ENCODE measurements at places on chromosomes 13 and 19.

GRCh38 chr19:4962085-4962619 lies 6.8 kb upstream of the KDM4B start:
- DNase-seq, result no peak

DNA sequence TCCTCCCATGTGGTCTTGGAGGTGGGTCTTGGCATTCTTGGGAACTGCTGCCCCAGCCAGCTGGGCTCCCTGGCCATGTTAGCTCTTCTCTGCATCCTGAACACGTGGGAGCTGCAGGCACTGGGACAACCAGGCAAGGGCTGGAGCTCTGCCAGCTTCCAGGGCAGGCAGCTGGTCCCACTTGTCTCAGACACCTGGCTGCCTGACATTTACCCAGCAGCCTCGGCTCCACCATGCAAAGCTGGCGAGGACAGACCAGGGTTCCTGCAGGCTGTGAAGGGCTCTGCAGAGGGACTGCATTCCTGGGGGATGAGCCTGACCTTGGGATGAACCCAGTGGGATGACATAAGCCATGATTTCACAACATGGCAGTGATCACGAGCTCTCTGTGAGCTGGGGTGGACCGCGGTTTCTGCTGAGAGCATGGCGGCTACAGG lies 99.0 kb upstream of the TSHZ3 start:
- DNase-seq, result no peak

DNA sequence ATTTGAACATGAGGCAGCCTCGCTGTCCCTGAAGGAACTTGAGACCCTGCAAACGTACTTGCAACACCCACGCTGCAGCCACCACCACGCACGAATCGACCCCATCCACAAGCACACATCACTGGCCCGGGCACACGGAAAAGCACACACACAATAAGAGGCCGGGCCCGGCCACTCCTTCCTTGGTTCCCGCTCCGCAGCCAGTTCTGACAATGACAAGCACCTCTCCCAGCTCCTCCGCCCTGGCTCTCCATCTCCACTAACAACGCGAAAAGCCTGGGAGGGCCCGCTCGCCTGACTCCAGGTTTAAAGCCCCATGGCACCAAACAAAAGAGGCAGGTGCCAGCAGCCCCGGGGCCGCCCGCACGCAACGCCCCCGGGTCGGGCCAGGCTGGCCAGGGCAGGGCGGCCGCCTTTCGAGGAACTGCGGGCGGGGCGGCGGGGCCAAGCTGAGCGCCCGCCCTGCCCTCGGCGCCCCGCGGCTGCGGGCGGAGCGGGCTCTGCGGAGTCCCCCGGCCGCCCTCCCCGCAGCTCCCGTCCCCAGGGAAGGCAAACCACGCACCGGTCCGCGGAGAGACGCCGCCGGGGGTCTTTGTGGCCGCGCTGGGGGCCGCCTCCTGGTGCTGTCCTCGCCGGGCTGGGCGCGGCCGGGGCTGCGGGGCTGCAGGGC lies 495 bp downstream of the DCLK1 start:
- DNase-seq, result no peak

GRCh38 chr13:45838171-45838745 lies 13.3 kb downstream of the SIAH3 start:
- no peak for DNase-seq

DNA sequence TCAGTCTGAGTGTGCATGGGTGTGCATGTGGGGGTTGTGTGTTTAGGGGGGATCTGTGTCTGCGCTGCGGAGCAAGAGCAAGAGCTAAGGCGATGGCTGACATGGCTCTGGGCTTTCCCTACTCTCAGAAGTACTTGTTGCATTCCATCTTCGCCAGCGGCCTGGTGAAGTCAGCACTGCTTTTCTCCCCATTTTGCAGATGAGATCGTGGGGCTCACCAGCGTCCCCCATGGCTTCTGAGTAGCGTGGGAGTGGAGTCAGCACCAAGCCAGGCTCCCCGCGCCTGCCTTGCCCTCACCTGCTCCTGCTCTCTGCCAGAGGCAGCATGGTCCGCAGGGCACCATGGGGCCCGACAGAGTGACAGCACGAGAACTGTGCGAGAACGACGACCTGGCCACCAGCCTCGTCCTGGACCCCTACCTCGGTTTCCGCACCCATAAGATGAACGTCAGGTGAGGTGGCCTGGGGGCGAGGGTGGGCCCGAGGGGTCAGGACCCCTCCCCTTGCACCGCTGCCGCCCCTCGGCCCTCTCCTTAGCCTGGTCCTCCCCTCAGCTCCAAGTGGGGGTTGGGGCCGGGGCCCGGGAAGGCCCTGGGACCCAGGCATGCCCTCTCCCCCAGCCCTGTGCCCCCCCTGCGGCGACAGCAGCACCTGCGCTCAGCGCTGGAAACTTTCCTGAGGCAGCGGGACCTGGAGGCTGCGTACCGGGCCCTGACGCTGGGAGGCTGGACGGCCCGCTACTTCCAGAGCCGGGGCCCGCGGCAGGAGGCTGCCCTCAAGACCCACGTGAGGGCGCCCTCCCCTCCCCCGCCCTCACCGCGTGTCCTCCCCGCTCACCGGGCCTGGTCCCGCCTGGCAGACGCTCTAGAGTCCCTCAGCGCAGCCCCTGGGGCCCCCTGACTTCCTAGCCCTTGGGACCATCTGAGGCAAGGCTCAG lies 2.2 kb downstream of the KMT5C start:
- no peak for DNase-seq

- no peak for DNase-seq
These were observed 481.9 kb downstream of the GPC6 start for GRCh38 chr13:93708308-93709075.

All from activated naive CD4-positive, alpha-beta T cell treated with anti-CD3 and anti-CD28 coated beads for 36 hours (primary cell).